ENCODE measurements at places on chromosomes 3 and 15. TPM values are rescaled to one million over a fixed set of nuclear protein-coding genes. Genes with fewer than 3 reads are reported as not detected.

DNA sequence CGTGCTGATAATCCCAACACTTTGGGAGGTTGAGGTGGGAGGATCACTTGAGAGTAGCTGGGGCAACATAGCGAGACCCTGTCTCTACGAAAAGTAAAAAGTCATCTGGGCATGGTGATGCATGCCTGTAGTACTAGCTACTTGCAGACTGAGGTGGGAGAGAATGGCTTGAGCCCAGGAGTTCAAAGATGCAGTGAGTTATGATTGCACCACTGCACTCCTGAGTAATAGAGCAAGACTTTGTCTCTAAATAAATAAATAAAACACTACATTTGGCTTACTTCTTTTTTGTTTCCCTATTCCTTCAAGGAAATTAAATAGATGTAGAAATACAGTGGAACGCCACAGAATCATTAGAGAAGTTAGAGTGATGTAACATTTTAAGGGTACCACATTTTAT, 20.1 kb upstream of the LDHAL6B start:
- no peak for DNase-seq

DNA sequence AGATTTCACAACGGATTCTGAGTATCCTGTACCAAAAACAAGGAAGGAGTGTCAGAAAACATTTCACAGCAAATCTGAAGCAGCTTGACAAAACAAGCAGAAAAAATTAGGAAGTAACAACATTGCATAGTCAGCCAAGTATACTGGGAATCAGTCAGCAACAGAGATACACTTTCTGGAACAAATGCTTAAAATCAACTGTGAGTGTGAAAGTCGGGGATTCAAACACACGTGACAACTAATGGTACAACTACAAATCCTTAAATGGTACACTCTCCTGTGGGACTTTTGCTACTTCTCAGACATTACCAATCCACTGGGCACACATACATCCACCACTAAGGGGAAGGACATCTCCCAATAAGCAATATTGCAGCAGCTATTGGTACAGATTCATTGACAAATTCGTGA, 296.6 kb upstream of the MME start:
- no peak for DNase-seq

- DNase-seq, result no peak
Observed at GRCh38 chr15:75695220-75695619, 17.4 kb downstream of the CSPG4 start.

DNA sequence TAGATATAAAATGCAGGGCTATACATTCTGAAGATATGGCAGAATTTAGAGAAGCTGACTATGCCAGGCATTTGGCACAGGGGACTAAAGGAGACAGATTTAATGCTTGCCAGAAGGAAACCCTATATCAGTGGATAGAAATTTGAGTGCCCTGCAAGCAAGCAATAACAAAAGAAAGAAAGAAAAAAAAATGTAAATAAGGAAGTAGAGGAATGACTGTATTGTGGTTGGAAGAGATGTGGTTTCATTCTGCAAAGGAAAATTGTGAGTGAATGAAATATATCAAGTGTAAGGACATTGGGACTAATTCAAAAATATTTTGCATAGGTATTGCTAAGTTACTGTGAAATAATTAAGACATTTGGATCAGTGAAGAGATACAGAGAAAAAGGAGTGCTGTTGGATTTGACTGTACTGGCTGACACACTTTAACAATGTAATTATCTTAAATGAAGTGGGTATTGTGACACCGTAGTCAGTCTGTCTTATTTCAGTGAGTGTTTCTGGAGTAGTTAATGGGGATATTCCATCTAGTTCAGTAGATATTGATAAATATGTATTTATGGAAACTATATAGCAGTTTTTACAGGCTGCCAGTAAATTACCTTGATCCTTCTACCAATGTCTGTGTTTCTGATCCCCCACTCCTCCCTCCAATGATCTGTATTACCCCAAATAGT, 418.2 kb downstream of the CNTN4 start:
- DNase-seq, result no peak

DNA sequence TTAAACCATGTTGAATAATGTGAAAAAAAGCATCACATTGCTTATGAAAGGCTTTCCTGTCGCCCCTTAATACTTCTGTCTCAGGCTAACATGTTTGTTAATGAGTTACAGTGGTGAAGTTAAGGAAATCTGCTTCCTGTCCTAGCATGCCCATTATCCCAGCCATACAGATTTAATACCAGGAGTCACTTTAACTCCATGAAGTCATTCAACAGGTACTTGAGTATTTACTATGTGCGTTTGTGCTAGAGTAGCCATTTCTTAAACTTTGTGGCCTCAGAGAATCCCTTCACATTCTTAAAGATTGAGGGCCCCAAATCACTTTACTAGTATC, 10.1 kb upstream of the SETD5 start:
- no peak for DNase-seq

DNA sequence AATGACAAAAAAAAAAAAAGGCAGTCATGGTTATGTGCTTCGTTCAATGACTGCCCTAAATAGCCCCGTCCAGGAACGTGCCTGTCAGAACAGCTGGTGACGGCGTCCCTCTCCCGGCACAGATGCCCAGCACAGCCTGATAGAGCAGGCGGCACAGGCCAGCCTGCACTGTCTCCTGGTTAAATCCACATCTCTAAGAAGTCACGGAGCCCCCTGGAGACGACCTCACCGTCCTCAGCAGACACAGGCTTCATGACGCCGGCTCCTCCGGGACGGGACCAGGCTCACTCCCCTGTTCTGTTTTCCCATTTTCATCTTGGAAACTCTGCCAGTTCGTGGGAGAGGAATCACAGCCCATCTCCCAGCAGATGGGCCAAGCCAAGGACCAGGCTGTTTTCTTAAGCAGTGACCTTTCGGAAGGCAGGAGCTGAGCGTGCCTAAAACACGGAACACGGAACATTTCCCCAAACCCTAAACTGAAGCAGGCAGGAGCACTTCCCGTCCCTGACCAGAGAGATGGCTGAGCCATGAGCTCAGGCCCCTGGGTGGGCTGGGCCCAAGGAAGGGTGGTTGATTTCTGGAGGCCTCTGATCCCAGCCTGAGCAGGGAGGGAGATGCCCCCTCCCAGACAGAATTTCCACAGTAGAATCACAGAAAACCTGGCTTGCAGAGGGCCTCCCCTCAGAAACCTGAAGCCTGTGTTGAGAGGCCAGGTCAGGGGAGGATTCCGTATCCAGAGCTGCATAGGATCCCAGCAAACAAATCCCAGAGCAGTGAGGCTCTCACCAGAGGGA, 35.9 kb downstream of the ADCY5 start:
- no peak for DNase-seq

DNA sequence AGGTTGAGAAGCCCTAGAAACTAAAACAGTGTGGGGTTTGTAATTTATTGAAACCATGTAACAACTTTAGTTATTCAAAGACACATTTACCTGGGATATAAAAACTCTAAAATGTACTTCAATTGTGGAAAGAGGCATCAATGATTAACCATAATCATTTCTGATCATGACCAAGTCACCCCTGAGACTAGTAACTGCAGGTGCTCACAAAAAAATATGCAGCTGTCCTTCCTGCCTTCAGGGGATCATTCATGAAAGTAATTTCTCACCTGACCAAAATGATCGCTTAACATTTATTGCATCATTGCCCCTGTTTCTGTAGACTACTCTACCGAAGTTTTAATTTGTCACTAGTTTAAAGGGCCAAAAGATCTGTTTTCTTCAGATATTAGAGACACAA, 9.0 kb downstream of the ACP3 start:
- no peak for DNase-seq

Gene SLC7A14
- total RNA-seq, result not detected

Gene GOLGA8R
- 13.0 TPM for total RNA-seq

Gene FBXO40
- total RNA-seq, result not detected

Gene MORC1
- total RNA-seq, result not detected

Gene SUSD5
- total RNA-seq, result not detected

Gene KCNMB3
- 1.4 TPM for total RNA-seq

Gene GATM
- 2.0 TPM for total RNA-seq
